ENCODE measurements at places on chromosomes 1 and 21.

DNA sequence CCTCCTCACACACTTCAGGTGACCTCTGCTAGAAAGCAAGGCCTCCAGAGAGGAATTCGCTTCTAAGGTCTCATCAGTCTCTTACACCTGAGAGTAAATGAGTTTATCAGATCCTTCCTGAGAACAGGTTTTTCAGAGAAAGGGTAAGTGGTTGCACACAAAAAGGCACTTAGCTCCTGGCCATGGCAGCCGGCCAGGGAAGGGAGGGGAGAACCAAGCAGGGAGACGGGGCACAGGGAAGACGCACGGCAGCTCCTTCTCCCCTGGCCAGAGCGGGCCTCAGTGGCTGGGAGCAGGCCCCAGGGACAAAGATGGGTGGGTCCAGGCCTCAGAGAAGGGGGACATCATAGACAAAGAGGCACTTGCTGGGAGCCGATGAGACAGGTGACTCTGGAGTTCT lies 3.6 kb upstream of the TNNT2 start:
- DNase-seq, result no peak

DNA sequence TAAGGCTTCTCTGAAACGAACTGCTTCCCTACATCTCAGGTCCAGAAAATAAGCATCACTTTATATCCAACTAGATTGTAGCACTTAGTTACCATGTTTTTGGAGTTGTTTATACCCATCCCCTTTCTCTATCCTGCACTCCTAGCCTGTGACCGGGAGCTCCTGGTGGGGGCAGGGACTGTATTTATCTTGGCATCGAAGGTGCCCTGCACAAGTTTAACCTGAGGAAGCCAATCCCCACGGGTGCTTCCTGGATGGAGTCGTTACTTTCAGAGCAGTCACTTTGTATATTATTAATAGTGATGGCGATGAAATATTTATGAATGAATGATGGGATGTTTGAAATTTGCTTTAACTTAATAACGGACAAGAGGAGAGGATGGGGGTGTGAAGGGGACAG lies 73.9 kb downstream of the KLHDC7A start:
- no peak for DNase-seq

GRCh38 chr1:71666609-71667008 lies 585.8 kb upstream of the ZRANB2 start:
- DNase-seq, result no peak

DNA sequence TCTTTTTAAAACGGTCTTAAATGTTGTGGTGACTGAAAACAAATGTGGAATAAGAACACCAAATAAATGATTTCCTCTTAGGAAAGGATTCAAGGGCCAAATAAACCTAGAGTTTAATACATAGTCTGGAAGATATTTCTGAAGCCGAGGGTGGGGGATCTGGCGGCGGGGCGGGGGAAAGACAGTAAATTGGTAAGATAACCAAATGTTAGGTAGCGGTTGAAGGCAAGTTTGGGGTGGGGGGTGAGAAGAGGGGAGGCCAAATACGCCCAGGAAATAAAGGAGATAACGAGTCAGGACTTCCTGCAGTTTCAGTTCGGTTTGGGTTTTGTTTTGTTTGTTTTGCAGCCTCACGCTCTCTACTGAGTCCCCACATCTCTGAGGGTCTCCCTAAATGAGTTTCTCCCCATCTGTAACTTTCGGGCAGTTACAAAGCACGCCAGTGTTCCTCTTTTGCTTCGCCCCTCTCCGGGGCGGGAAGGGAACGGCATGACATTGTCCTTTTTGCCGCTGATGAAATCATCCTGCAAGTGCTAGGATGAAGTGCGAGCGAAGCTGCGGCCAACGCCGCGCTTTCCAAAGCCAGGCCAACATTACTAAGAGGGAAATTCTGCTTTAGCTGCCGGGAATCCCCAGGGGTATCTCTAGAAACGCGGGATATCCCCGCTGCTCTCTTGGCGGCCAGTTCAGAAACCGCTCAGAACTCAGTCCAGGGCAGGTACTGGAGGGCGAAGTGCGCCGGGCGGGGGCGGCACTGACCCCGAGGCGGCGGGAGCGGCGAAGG lies 844 bp downstream of the NIBAN1 start:
- DNase-seq, result peak; percentile 23

DNA sequence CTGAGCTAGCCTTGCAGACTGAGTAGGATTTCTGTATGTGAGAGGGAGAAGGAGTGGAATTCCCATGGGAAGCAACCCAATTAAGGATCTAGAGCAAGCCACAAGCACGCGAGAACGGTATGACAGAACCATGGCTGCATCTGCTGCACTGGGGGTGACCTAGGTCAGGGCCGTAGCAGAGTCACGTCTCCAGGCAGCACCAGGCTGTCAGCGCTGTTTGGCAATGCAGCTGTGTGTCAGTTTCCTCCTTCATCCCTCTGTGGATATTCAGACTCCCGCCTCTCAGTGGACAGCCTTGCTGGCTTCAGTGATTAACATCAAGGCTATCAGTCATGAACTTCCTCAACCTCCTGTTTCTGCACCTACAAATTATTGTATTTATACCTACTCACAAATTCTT lies 118.1 kb upstream of the PPP2R5A start:
- no peak for DNase-seq

DNA sequence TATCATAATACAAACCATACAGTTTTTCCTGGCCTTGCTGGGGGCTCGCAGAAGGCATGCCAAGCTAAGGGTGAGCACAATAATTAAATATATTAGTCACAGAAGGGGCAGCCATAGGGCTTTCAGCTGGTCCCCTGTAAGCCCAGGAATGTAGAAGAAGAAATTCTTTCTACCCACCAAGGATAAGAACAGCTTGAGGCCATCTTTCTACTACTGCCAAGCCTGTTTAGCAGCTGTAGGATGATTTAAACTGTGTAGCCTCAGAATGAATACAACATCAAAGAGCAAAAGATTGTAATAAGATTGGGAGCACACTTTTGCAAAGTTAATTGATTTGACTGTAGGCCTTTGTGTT lies 171.5 kb downstream of the LRRC7 start:
- DNase-seq, result no peak

DNA sequence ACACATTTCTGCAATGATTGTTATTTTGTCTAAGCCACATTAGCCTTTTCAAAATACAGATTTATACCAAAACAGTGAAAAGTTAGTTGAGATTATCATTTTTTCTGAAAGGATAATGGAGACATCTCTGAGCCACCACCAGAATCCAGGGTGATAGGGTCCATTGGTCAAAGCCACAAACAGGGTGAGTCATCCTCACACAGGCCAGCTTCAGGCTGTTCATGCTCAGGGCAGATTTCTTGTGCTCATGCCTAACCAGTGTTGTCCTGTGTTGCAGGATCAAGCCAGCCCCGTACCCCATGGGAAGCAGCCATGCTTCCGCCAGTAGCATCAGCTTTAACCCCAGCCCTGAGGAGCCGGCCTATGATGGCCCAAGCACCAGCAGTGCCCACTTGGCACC lies 13.4 kb downstream of the ELOA start:
- no peak for DNase-seq

DNA sequence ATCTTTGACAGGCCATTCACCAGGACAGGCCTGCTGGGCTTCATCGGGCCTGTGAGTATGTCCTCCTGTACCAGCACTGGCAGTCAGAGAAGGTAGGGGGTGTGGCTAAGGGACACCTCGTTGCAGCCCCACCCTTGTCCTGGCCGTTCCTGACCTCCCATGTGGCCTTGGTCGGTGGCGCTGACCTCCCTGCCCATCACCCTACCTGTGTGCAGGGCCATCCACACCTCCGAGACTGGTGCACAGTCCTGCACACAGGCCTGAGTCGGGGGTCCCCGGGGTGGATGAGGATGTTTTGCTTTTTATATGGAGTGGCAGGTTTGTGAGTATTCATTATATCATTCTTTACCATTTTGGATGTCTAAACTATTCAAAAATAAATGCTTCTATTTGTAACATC lies 59.0 kb downstream of the S100B start:
- DNase-seq, result no peak

- DNase-seq, result no peak
These were observed 11.8 kb upstream of the IRF2BP2 start for GRCh38 chr1:234621657-234622335.

- no peak for DNase-seq
These were observed 41.2 kb downstream of the SPAG17 start for GRCh38 chr1:118143831-118144230.

DNA sequence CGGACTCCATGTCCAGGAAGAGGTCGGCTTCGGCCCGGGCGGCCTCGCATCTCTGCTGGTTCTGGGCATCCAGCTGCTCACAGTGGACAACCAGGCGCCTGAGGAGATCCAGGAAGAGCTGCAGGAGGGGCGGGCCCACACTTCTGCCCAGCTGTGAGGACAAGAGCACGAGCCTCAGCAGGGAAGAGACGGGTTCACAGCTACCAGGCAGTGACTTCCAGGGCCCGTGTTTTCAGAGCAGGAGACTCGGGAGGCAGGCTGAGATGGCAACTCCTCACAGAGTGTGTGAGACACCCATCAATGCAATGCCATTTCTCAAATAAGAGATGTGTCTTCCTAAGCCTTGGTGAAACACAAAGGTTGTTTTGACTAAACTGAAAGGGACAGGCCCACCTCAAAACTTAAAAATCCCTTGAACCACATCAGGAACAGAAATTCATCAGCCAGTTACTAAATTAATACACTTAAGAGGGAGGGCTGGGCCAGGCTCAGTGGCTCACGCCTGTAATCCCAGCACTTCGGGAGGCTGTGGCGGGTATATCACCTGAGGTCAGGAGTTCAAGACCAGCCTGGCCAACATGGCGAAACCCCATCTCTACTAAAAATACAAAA lies 43.4 kb downstream of the URB1 start:
- no peak for DNase-seq

DNA sequence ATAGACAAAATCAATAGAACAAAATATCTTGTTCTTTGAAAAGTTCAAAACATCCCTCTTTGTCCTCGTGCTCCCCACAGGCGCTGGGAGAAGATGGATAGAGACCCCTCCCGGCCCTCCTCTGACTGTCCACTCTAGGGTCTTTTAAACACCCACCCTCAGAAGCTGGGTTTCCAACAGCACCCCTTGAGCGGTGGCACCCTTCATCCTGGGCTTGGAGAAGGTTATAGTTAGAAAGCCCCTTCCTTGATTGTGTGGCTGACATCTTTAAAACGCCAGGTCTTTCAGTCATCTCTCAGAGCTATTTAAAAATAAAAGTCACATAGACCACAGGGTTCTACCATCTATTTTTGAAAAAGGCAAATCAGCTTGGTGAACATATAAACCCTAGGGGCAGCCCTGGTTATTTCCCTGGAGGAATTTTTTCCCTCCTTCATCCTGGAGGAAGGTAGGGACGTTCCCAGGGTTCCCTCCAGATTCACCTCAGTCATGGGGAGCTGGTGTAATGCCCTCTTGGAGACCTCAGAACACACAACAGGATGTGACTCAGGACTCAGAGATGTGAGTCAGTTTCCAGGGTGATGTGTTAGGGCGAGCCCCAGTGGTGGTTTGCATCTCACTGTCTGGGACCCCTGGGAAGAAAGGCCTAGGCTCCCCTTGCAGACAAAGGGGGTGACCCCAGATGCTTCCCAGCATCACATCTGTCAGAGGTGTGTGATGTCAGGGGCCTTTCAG lies 138.5 kb downstream of the CLIC6 start:
- DNase-seq, result peak; percentile 89

GRCh38 chr1:36366091-36366661 lies 19.5 kb downstream of the STK40 start:
- no peak for DNase-seq

DNA sequence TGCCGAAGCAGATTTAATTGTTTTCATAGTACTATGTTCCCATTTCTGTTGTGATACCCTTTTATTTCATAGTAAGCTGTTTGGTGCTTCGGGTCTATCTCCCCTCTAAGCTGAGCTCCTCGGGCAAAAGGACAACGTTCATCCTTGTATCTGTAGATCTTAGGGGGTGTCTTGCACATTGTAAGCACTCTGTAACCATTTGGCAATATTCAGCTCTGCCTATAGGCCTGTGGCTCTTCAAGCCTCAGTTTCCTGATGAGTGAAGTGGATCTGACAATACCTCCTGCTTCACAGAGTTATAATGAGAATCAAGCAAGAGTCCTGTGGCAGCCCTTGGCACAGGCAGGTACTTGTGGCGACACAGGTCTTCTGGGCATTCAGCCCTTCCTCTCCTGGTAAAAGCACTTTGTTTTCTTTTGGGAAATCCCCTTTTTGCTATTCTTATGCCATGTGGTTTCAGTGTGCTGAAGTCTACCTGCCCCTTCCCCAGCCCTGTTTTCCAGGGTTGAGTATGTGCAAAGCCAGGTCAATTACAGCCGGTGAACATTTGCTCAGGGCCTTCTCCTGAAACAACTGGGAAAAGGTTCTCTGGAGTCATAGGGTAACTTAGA lies 8.5 kb upstream of the EXO1 start:
- DNase-seq, result no peak

DNA sequence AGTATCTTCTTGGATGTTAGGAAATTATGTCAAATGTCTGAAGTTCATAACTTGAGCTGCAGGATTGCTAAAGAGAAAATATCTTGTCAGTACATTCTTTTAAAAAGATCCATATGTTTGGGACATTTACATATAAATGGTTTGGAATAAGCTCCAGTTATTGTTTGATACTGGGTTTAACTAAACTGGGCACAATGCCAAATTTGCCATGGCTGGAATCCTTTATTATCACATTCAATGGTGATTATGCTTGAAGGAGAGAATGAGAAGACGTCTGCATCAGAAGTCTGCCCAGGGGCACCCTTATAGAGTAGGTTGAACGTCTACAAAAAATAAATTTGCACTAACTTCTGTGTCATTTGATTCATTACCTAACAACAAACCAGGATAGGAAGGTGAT lies 652.5 kb downstream of the AMY1C start:
- no peak for DNase-seq

All from HS-27A (cell line).